H7 (cell line): ENCODE measurements at places on chromosomes 7 and 10.

GRCh38 chr7:85130702-85131101 is 56.2 kb downstream of the SEMA3D start:
- DNase-seq = no peak

GRCh38 chr10:3339531-3339950 is 167.0 kb upstream of the PITRM1 start:
- no peak for DNase-seq

DNA sequence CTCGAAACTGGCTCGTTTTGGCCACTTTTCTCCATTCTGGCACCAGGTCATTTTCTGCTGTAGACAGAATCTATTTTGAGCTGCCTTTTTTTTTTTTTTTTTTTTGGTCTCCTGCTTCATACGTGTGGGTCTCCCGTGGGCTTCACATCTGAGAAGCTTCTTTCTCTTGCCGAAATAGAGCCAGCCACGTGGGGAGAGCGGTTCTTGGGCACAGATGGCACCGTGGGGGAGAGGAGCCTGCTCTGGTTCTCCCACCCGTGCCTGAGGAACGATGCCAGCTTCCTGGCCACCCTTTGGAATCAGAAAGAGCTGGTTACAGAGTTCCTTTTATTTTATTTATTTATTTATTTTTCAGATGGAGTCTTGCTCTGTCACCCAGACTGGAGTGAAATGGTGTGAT is 48.7 kb upstream of the OCM2 start:
- no peak for DNase-seq

DNA sequence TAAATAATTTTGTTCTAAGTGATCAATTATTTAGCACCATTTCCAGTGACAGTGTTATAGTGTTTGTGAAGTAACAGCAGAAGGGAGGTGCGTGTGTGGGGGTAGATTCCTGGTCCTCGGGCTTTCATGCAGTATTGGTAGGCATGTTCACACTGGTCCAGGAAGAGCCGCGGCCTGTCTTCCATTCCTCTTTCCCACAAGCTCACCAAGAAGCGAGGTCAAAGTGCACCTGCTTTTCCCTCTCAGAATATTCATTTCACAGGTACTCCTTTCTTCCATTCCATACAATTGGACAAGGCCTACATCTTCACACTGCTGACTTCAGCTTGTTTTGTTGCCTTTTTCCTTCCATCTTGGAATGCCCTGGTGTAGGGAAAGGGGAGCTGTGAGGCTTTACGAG is 151.8 kb upstream of the CELF2 start:
- DNase-seq = no peak

DNA sequence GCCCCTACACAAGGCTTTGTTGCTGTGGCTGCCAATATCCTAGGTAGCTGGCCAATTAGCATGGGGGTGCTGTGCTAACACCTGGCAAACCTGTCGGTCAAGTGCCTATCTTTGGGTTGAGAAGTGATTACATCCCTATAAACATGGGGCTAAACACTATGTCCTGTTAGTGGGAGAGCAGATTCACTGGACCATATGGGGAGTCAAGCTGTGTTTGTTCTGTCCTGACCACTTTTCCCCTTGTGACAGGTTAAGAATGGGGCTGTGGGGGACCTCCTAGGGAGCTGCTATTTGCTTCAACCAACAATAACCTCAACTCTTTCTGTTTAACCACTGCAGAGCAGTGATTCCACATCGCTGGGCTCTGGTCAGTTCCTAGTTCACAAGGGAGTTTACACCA is 151.5 kb upstream of the AOAH start:
- DNase-seq = no peak

DNA sequence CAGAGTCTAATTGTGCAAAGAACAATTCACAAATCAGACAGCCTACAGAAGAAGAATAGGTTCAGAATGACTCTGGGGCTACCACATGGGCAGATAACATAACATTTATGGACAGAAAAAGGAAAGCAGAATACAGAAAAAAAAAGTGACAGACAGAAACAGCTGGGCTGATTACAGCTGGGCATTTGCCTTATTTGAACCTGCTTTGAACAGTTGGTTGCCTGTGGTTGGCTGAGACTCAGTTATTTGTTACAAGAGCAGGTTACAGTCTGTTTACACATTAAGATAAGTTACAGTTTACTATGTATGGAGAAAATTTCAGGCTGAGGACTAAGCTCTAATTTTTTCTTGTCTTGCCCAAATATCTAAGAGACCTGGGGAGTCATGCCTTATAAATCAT is 327.2 kb downstream of the GALNT17 start:
- DNase-seq = no peak

- DNase-seq = no peak
Observed at GRCh38 chr10:66783316-66783715, 142.5 kb upstream of the LRRTM3 start.

DNA sequence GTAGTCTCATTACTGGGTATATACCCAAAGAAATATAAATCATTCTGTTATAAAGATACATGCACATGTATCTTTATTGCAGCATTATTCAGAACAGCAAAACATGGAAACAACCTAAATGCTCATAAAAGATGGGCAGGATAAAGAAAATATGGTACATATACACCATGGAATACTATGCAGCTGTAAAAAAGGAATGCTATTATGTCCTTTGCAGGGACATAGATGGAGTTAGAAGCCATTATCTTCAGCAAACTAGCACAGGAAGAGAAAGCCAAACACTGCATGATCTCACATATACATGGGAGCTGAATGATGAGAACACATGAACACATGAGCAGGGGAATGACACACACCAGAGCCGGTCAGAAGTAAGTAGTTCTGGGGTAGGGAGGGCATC is 297.4 kb upstream of the GLI3 start:
- DNase-seq = no peak

GRCh38 chr10:32340596-32341180 is 6.3 kb downstream of the EPC1 start:
- no peak for DNase-seq

- no peak for DNase-seq
Observed at GRCh38 chr7:105800442-105800841, 76.0 kb downstream of the ATXN7L1 start.

GRCh38 chr10:1115607-1115955 is 59.4 kb downstream of the WDR37 start:
- DNase-seq = no peak

DNA sequence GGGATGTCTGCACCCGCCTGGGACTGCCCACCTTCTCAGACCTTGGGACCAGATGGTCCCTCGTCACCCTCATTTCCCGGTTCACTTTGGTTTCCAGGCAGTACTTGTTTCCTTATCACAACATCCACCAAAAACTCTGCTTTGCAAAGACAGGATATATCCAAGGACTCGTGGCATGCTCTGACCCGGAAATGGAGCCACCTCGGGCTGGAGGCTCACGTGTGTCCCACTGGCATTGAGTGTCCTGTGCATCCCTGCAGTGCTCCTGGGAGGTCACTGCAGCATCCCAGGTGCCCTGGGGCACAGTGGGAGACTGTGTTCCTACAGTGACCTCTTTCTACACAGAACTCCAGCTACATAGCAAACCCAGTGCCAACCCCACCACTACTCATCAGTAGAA is 611.9 kb upstream of the FOXK1 start:
- DNase-seq = no peak

DNA sequence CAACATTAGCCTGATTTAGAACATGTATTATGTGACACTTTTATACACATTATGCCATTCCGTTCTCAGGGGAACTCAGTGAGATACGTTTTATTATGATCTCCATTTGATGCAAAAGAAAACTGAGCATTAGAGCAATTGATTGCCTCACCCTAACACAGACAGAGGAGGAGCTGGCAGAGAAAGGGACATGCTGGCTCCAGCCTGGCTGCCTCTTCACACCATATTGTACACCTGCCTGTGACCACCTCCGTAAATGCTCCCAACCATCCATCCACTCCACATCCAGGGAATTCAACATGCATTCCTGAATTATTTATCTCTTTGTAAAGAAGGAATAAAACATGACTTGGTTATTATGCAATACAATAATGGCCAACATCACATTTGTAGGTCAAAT is 195.0 kb upstream of the STK17A start:
- DNase-seq = no peak

GRCh38 chr10:14571866-14572507 is 202.7 kb downstream of the FAM107B start:
- no peak for DNase-seq

DNA sequence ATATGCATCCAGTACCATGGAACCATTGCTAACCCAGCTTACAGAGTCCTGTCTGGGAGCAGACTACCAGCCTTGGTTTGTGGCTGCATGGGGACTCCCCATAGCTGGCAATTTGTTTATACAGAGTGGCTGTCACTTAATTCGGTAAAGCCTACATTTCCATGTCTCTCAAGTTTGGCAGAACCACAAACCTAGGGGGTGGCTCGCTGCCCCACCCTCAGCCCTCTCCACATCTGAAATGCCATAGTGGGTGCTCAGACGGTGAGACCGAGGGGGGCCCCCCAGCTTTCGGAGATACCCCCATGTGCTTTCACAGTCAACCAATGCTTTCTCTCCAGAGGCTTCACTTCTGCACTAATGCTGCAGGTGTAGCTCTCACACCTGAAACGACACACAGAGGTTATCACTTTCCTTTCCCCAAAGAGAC is 75.5 kb upstream of the KAT6B start:
- no peak for DNase-seq

DNA sequence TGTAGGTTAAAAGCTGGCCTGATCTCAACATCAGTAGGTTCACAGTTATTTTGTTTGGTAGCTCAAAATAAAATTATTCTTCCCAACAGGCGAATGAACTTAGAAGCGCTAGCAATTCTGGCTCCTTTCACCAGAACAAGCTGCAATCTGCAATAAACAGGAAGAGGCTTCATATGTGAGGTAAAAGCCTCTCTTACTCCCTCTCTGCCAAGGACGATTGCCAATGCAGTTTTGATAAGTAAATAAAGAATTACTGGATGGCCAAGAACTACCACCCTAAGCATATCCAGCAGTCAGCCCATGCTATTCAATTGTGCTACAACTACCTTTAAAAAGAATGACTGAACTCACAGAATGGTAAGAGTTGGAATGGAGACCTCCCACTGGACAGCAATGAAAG is 150.0 kb upstream of the LAMB4 start:
- no peak for DNase-seq

DNA sequence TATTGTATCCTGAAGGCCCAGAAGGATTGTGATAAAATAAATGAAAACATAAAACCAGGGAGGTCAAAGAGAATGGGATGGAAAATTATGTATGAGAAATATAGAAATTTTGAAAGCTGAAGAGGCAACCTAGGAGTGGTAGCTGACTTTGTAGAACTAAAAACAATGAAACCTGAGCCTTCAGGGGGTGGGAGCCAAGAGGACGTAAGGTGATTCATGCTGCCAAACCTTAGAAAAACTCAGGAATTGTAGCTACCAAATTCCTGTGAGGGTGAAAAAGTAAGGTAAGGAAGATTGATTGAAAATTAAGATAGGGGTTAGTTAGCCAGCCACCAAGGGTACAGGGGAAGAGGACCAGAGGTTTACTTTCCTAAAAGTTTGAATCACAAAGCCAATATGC is 213.2 kb downstream of the KCND2 start:
- DNase-seq = no peak

GRCh38 chr7:5083311-5083711 is 37.7 kb downstream of the RBAK start:
- DNase-seq = no peak

GRCh38 chr7:4470246-4470645 is 211.8 kb upstream of the FOXK1 start:
- DNase-seq = no peak

DNA sequence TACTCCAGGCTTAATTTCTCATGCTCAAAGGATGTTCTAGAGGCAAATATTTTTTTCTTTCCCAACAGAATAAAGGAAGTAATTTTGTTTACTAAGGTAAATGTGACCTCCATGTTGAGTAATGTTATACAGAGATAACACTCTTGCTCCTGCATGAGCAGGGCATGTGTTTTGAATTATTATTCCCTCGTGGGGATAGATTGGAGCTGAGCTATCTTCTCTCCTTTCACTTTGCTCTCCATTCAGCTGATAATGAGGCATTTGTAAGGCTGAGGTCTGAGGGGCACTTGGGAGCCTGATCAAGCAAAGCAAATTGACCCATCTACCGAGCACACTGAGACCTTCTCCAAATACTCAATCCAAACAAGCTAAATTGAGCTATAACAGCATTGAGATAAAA is 50.7 kb upstream of the GHITM start:
- DNase-seq = no peak
